ENCODE measurements at places on chromosomes 1 and 21.

DNA sequence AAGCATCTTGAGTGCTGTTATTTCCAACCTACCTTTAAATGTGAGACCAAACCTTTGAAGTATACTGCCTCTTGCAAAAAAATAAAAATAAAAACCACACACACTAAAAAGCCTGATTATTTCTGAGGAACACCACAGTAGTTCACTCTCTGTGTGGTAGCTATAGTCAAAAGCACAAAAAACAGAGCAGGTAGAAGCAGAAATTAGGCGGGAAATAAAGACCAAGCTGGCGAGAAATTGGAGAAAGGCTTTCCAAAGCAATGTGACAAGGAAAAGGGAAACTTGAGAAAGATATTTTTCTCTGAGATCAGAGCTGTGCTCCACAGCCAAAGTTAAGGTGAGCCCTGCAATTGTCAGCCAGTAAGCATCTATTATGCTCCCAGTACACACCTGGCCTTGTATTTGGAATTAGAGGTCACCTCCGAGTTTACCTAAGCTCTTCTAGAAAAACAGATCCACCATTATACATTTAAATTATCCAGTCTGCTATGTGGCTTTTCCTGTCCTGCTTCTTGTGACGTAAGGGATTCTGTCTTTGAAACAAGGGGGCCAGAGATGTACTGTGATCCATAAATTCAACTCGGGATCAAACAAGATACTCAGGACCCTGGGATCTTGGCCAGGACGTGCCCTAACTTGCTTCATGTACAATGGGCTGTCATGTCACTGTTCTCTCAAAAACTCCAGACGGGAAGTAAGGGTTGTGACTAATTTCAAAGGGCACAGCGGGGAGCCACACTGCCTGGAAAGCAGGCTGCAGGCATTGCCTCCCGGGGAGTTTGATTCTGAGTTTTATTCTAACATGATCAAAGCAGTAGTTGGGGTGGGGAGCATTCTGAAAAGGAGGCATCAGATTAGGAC lies 39.8 kb upstream of the RAB4A start:
- no peak for DNase-seq

DNA sequence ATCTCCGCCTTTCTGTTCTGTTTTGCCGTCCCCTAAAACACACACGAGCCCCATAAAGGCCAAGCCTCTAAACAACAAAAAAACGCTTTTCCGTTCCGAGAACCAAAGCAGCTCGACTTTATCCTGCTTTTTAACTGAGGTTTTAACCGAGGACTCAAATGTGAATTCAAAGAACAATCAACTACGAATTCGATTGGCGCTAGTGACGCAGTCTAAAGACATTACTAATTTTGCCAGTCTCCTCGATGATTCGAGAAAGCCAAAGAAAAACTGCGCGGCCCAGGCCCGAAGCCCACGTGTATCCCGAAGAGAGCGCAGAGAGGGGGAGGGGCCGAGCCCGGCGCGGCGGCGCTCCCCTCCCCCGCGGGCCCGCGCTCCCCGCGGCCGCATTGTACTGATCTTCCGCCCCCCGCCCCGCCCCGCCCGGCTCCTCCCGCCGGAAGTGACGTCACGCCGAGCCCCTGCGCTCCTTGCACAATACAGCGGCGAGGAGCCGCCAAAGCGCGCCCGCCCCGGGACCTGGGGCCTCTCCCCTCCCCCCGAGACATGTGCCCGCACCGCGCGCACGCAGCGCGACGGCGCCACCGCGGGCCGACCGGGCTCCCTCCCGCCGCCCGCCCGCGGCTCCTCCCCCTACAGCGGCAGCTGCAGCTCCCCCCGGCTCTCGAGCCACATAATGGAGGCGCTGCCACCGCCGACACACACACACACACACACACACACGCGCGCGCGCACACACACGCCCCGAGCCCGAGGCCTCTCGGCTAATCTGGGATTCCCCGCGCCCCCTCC lies 1.4 kb downstream of the HNRNPU start:
- DNase-seq: peak; percentile 97

- no peak for DNase-seq
Measured at GRCh38 chr21:28154121-28154520, 838.6 kb downstream of the LTN1 start.

DNA sequence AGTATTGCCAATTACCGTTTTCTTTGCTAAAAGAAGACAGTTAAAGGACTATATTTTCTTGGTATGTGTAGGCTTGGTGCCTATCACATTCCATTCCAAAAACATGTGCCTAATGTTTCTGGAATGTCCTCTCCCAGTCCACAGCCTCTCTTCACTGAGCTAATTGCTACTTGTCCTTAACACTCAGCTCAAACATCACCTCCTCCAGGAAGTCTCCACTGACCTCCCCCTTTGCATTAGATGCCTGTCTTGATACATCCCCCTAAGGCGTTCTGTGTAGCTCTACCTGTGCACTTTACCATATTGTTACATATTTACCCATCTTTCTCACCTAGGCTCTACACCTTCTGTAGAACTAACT lies 195.6 kb upstream of the CAMK1G start:
- no peak for DNase-seq

- no peak for DNase-seq
Measured at GRCh38 chr1:16978567-16979474, 1.6 kb downstream of the MFAP2 start.

DNA sequence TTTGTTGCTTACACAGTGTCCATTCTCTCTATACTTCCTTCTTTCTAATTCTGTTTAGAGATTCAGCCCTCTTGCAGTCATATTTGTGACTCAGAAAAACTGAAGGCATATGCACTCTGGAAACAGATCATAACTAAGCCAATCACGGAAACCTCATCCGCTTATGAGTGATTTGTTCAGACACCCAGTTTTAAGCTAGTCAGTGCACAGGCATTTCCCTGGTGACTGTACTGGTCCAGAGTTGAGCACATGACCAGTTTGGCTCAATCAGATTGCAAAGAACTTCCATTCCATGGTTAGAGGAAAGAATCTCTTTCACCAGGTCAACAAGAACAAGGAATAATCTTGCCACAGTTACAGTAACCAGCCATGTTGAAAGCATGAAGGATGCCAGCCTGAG lies 69.2 kb upstream of the SGIP1 start:
- no peak for DNase-seq

DNA sequence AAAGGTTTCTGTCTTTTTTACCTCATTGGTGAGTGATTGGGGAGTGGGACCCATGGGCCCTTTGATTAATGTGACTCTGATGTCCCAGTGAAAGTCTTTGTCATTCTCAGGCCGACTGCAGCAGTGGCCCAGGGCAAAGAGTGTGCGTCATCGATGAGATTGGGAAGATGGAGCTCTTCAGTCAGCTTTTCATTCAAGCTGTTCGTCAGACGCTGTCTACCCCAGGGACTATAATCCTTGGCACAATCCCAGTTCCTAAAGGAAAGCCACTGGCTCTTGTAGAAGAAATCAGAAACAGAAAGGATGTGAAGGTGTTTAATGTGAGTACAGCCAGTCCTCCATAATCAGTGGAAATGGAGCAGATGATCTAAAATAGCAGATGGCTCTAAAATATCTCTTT lies 19.4 kb downstream of the NTPCR start:
- no peak for DNase-seq

DNA sequence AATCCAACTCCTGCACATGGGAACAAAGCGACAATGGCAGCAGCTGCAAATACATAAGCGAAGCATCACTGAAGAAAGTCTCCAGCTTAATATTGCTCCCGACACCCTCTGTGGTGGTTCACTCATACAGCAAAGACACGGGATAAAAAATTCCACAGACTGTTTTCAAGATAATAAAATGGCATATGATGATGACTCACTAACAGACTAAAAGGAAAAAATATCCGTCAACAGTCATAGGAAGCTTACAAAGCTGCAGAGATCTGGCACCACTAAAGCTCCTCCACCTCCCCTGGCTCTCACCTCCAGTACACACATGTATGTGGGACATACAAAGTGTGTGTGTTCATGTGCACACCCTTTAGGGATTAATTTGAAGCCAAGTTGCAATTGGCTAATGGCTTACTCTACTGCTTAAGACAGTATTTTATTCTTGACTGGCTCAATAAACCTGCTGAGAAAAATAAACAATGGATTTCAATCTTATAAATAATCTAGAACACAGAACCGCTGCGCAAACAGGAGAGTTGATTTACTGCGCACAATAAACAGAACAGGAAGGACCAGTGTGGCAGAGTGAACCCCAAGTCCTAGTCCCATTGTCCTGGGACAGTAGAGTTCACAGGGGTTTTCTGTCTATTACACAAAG lies 94.4 kb downstream of the SLC45A1 start:
- no peak for DNase-seq

DNA sequence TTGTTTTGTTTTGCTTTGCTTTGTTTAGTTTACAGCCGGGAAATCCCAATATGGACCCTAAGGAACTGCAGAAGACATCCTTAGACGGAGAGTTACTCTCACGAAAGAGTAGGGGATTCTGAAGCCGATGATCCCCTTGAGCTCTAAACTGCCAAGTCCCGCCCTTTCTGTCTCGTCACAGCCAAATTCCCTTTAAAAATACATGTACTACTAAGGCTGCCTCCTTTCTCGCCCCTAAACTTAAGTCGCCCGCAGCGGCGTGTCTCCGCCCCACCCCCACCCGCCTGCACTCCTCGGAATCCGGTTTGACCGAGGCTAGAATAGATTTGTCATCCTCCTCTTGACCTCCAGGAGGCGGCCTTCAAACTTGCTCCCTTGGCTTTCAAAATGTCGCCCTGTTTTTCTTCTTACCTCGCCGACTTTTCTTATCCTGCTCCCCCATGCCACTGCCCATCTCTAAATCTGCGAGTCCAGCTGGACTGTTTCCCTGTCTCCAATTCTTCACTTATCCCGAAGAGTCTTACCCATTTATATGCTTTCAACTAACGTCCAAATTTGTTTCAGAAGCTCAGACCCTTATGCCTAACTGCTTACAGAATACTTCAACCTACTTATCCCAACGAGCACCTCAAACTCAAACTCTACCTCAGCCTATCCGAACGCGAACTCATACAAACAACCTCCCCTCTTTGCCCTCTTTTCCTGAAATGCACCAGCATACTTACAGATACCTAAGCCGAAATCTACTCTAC lies 10.9 kb upstream of the BOLA1 start:
- peak; percentile 89 for DNase-seq

DNA sequence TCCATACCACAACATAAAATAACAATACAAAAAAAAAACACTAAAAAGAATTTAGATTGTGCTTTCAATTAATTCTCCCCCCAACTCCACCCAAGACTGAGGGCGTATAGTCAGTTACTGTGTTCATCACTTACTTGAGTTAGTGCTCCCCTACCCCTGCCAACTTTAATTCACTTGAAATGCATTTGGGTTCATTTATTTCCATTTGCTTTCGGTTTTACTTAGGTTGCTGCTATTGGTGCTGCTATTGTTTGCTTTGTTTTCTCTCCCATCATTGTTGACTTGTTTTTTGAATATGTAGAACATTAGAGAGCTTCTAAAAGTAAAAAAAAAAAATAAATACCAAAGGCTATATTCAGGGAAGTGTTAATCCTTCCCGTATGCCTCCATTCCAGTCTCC lies 10.7 kb upstream of the CYYR1 start:
- DNase-seq: no peak

GRCh38 chr1:20342294-20343148 lies 51.8 kb downstream of the VWA5B1 start:
- DNase-seq: no peak

DNA sequence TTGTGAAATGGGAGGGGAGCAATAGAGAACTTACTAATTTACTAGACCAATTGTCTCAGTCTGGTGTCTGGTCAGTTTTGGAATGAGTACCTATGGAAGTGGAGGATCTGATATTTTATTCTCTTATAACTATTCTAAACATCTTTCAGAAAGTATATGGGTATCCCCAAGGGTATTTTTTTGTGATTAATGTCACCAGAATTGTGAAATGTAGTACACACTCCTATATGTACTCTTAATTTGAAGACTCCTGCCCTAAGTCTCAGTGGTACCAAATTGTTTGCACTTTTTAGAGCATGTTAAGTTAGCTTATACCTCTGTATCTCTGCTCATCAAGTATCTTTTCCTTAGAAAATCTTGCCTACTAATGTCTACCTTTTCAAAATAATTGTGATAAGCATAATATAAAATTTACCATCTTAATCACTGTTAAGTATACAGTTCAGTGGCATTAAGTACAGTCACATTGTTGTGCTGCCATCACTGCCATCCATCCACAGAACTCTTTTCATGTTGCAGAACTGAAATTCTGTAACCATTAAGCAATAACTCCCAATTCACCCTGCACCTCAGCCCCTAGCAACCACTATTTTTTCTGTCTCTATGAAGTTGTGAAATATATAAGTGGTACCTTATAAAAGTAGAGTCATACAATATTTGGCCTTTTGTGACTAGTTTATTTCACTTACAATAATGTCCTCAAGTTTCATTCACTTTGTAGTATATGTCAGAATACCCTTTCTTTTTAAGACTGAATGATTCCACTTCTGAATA lies 40.5 kb downstream of the SLC30A7 start:
- DNase-seq: no peak

- DNase-seq: no peak
Measured at GRCh38 chr1:86708920-86709319, 4.5 kb downstream of the SH3GLB1 start.

- no peak for DNase-seq
Measured at GRCh38 chr1:198604975-198605374, 33.9 kb upstream of the PTPRC start.

- no peak for DNase-seq
Measured at GRCh38 chr1:147626291-147626690, 44.0 kb downstream of the ACP6 start.

- peak; percentile 32 for DNase-seq
Measured at GRCh38 chr1:84988588-84988987, 8.3 kb downstream of the MCOLN2 start.

- DNase-seq: no peak
Measured at GRCh38 chr1:228274452-228275178, 66.8 kb downstream of the OBSCN start.

GRCh38 chr1:210981490-210981889 lies 152.5 kb downstream of the KCNH1 start:
- no peak for DNase-seq

GRCh38 chr1:43423672-43424550 lies 29.8 kb downstream of the HYI start:
- peak; percentile 19 for DNase-seq

DNA sequence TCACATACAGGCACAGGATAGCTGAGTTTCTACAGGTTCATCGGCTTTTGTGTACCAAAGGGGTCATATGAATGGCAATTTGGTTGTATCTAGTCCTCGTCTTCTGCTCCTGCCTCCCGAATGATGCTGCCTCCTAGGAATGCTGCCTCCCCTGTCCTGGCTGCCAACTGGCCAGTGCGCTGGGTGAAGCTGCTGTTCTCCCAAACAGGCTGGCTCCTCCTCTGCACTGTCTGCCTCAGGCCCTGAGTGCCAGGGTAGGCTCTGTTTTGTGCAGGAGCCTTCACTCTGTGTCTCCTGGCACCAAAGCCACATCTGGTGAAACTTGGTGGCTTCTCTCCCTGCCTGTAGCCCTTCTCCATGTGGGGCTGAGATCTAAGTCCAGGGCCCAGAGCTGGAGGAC lies 60.3 kb downstream of the RHOU start:
- no peak for DNase-seq

- peak; percentile 22 for DNase-seq
Measured at GRCh38 chr1:206002871-206003801, at the start of gene RAB7B. TSS of gene RAB7B (minus strand) at chr1:206003395. CDS start at chr1:205994135, 9,260 bp downstream.

DNA sequence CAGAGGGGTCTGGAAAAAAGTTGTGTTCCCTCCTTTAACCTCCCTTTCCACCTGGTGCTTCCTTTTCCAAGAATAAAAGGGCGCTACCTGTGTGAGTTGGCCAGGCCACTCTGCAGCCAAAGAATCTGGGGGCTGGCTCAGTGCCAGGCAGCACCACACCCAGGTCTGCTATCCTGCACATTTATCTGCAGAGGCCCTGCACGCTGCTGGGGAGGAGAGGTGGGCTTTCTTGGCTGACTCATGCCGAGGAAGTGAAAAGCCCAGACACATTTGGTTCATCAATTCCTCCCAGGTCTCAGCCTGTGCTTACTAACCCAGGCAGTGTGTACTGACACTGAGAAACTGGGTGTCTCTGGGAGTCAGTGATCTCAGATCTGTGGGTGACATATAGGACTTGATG lies 79.8 kb upstream of the F3 start:
- no peak for DNase-seq

Data from stimulated activated CD4-positive, alpha-beta T cell treated with anti-CD3 and anti-CD28 coated beads, Interleukin-15, amount 100 ng/mL, for 24 hours (primary cell).